Natural killer cell (primary cell): ENCODE measurements at places on chromosomes 7 and 10. TPM values are rescaled to one million over a fixed set of nuclear protein-coding genes. Genes with fewer than 3 reads are reported as not detected.

Gene UBN2
- 17.6 TPM for total RNA-seq

Gene MCM10
- 2.9 TPM for total RNA-seq

Gene TSPAN33
- total RNA-seq = 7.2 TPM

Gene NPC1L1
- not detected for total RNA-seq

Gene HNRNPF
- 122 TPM for total RNA-seq

Gene ATP6V1F
- 94.3 TPM for total RNA-seq

Gene SLC13A4
- total RNA-seq = not detected

Gene BLVRA
- total RNA-seq = 19.8 TPM

Gene CPA2
- not detected for total RNA-seq

Gene GTF2IRD2
- total RNA-seq = 23.5 TPM

Gene PDK4
- 2.3 TPM for total RNA-seq

Gene KLF14
- not detected for total RNA-seq

Gene ADAMTS14
- total RNA-seq = 1.5 TPM

Gene PTPRE
- total RNA-seq = 275 TPM

Gene FAM25G
- not detected for total RNA-seq

Gene OR13A1
- total RNA-seq = not detected

Gene LOXL4
- 0.23 TPM for total RNA-seq

Gene TAS2R4
- 0.16 TPM for total RNA-seq

Gene ITPRID1
- not detected for total RNA-seq

Gene VIM
- 627 TPM for total RNA-seq

Gene OIT3
- not detected for total RNA-seq

Gene PPP1R3A
- not detected for total RNA-seq

Gene LRMDA
- 2.4 TPM for total RNA-seq

Gene TSPAN13
- total RNA-seq = 1.4 TPM

Gene ASB15
- not detected for total RNA-seq

Gene PTF1A
- total RNA-seq = not detected

Gene ABCB4
- 0.50 TPM for total RNA-seq

Gene HOXA7
- not detected for total RNA-seq

Gene GPC2
- 2.3 TPM for total RNA-seq

Gene TBL2
- 15.1 TPM for total RNA-seq

Gene PON3
- total RNA-seq = not detected

Gene SPOCK2
- 329 TPM for total RNA-seq

Gene C7orf33
- total RNA-seq = not detected

Gene HOXA2
- total RNA-seq = not detected

Gene FHIP2A
- total RNA-seq = 36.0 TPM
